Stimulated activated CD8-positive, alpha-beta memory T cell treated with anti-CD3 and anti-CD28 coated beads, Interleukin-7, amount 100 ng/mL, for 4 hours (primary cell): ENCODE measurements at places on chromosomes 3 and 15.

GRCh38 chr15:46296002-46296401 is 661.2 kb downstream of the SQOR start:
- no peak for DNase-seq

DNA sequence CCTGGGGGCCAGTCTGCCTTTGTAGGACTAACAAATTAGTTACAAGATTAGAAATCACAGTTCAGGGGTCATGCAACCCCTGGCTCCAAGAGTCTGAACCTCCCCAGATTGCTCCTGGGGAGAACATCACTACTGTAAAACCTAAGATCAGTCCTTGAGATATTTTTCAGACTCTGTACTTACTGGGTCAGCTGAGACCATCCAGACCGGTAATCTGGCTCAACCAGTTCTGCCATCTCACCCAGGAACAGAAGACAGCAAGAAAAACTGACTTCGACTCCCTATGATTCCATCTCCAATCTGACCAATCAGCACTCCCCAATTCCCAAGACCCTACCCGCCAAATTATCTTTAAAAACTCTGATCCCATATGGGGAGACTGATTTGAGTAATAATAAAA is 47.5 kb downstream of the NMD3 start:
- DNase-seq: no peak

- no peak for DNase-seq
Observed at GRCh38 chr3:1164101-1164500, 71.3 kb downstream of the CNTN6 start.

GRCh38 chr3:149226776-149227175 is 5.1 kb upstream of the CP start:
- no peak for DNase-seq

DNA sequence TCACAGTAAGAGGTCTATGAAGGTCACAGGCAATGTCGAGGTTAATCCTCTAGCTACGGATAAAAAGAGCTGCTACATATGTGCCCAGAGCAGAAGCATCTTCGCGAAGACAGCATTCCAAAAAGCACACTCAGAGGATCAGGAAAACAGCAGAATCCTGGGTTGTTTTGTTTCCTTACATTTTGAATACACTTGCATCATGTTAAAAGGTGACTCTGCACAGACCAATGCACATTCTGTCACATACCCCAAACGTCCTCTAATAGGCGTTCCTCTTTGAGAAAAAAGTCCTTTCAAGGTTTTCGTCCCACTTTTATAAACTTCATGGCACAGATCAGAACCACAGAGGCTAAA is 52.7 kb downstream of the VGLL4 start:
- no peak for DNase-seq

- no peak for DNase-seq
Observed at GRCh38 chr15:80123034-80123433, 29.8 kb upstream of the FAH start.

- no peak for DNase-seq
Observed at GRCh38 chr15:90869601-90870353, 1.4 kb downstream of the FURIN start.

DNA sequence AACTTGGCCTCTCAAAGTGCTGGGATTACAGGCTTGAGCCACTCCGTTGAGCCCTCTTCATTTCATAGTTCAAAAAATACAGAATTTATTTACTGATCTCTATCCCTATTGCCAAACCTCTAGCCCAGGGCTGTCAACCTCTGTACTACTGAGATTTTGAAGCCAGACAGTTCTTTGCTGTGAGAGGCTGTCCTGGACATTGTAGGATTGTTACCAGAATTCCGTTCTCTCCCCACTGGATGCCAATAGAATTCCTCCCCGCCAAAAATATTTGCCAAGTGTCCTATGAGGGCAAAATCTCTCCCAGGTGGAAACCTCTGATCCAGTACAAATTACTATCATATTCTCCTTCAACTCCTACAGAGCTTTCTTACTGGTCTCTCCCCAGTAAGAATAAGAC is 29.6 kb upstream of the ADAMTS9 start:
- DNase-seq: no peak

- DNase-seq: no peak
Observed at GRCh38 chr3:76372497-76372896, 587.1 kb upstream of the ZNF717 start.

DNA sequence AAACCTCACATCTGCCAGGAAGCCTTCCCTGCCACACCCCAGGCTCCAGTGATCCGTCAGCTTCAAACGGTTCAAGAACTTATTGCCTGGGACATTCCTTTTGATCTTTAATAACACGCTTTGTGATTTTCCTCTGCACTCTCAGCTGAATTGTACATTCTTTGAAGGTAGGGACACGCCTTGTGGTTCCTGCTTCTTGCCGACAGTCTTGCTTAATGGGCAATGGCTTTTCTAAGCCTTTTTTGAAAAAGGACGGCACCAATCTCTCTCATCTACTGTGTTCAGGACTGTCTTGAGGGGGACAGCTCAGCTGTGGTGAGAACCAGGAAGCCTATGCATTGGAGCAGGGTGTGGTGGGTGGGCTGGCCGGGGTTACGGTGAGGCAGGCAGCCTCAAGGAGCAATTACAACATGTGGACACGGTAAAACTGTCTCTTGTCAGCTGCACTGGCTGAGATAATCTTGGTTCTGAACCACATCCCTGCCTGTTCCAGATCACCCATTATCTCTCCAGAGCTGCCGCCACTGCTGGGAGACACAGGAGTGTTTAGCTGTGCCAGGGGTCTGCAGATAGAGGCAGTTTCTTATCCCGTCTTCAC is 46.0 kb upstream of the GLCE start:
- DNase-seq: no peak

- no peak for DNase-seq
Observed at GRCh38 chr3:77672016-77672415, 632.1 kb downstream of the ROBO2 start.

DNA sequence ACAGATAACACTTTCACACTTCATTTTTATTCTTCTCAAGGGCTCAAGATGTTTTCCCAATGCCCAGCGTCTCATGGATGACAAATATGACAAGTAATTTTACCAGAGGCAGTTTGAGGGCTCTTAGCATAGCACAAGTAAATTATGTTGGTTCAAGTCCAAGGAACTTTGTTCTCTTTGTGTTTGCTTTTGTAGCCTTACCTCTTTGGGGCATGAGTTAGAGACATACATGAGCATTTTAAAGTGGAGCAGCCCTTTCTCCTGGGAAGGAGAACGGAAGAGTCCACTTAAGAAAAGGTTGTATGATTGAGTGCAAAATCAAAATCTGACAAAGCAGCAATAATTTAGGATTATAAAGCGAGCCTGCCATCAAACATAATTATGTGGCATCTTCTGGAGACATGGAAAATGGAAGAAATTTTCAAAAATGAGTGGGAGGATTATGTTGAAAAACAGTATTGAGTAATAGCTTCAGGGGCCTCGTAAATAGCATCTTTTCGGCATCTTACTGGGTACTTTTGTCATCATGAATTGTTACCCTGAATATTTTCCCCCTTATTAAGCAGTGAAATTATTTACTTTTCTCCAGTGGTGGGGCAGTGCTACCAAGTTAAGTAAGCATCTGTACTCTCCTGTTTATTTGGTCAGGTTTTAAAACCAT is 65.9 kb downstream of the PGPEP1L start:
- DNase-seq: no peak

GRCh38 chr3:50616003-50616769 is 765 bp upstream of the MAPKAPK3 start:
- DNase-seq: peak; percentile 73

GRCh38 chr3:16548721-16549120 is 35.2 kb upstream of the RFTN1 start:
- no peak for DNase-seq

DNA sequence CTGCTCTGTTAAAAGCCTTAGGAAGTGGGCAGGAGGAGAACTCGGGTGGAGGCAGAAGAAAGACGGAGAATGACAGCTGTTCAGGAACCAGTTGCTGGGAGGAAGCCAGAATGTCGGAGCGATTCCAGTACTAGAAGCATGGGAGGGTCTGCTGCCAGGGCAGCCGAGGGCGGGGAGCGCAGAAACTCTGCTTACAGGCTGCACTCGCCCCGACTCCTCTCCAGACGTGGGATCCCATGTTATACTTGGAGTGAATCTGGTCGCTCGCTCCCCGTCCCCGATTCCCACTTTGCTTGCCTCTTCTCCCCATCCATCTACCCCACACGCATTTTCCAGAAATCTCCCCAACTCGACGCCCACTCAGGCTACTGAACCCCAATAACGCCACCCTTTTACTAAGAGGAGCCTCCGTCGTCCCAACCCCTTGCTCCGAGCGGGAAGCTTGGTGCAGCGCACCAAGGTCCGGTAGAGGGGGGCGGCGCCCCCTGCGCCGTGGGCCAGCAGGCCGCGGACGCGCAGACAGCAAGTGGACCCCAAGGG is 665 bp downstream of the GATM start:
- DNase-seq: no peak

- no peak for DNase-seq
Observed at GRCh38 chr15:47331829-47332393, 385.4 kb upstream of the SEMA6D start.

GRCh38 chr15:69337138-69337537 is 38.4 kb downstream of the PAQR5 start:
- no peak for DNase-seq

- DNase-seq: no peak
Observed at GRCh38 chr3:37912052-37912733, 50.5 kb downstream of the CTDSPL start.

DNA sequence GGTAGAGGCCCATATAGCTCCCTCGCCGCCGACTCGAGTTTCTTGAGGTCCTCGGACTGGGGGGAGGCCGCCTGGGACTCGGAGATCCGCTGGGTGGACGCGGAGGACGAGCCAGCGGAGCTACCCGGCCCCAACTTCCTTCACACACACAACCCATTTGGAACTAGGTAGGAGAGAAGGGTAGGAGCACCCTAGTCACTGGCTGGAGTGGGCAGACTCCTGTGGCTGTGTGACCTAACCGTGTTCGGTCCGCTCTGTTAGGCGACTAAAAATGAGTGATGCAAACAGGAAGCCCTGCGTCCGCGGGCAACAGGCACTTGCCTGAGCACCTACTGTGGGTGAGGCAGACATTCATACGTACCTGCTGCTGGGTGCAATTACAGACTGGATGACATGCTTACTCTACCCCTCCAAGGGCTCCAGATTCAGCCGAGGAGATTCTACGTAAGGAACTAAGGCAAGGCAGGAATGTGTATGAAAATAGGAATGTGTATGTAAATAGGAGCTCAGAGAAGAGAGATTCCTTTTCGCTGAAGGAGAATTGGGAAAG is 4.6 kb upstream of the SIN3A start:
- peak; percentile 28 for DNase-seq

GRCh38 chr3:146221276-146221675 is 29.6 kb downstream of the PLSCR4 start:
- no peak for DNase-seq

DNA sequence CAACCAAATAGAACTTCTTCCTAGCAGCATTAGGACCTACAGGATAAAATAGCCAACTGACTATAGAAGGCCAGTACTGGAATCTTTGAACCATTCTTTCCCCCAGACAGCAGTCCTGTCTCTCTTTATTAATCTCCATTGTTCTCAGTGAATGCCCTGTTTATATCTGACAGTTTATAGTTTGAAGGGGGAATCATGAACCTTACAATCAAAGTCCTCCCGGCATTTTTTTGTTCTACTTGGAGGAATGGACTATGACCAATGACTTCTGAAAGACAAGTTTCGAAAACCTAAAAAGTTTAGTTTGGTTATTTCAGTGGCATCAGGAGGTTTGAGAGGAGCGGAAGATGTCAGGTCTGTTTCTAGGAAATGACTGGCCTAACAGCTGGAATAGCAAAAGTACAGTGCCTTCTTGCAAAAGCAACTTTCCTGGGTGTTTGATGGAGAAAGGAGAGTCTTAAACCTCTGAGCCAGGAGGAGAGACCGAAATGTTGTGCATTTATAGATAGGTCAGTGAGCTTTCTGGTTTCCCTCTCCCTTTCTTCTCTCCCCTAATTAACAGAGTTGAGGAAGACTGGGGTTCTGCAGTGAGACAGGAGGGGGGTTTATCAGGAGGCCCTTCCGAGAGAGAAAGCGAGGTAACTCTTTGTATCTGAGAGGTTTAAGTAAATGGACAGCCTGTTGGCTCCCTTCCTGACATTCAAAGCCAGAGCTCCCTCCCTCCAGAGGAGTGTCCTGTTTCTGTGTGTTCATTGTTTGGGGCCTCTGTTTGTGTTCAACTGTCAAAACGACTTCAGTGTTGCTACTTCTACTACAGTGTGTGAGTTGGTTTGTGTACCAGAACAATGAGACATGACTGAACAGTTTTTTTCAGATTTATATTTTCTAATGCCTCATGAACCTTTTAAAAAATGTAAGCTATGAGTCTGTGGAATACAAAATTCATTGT is 383.0 kb upstream of the RARB start:
- DNase-seq: no peak
